ENCODE measurements at places on chromosomes 1 and 21.

- DNase-seq: no peak
Measured at GRCh38 chr1:161111527-161111926, 6.3 kb downstream of the PFDN2 start.

DNA sequence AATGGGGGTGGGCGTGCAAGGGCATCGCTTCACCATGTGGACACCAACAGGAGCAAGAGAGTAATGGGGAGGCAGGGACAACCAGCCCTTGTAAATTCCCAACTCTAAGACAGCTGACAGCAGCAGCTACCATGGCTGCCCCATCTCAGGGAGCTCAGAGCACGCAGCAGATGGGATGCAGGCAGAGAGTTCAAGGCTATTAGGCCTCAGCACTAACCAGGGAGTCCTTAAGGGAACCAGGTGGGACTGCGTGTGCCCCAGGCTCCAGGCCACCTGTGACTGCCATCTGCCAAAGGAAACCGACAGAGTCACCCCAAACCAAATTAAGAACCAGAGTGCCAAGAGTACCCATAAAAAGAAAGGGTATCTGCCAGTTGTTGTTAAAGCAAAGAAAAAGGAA is 33.7 kb upstream of the PRDM2 start:
- no peak for DNase-seq

DNA sequence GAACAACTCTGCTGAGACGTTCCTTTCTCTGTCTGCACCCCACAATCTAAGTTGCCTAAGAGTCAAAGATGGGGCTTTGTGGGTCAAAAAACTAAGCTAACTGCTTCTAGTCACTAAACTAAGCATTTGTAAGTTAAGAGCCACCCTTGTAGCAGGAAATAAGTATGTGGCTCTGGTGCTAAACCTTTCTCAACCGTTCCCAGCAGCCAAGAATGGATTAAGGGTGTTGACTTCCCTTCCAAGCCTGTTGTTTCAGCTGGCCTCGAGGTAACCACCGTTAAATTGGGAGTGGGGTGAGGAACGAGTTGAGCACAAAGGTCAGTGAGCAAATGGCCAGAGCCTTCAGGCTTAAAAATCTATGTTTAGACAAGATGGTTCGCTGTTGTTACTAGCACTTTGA is 169.1 kb downstream of the TRIM33 start:
- no peak for DNase-seq

GRCh38 chr1:59601041-59601441 is 213.7 kb upstream of the HOOK1 start:
- DNase-seq: no peak

- DNase-seq: no peak
Measured at GRCh38 chr1:154770897-154771594, 99.0 kb downstream of the KCNN3 start.

GRCh38 chr1:219489636-219490035 is 123.3 kb downstream of the ZC3H11B start:
- DNase-seq: no peak

DNA sequence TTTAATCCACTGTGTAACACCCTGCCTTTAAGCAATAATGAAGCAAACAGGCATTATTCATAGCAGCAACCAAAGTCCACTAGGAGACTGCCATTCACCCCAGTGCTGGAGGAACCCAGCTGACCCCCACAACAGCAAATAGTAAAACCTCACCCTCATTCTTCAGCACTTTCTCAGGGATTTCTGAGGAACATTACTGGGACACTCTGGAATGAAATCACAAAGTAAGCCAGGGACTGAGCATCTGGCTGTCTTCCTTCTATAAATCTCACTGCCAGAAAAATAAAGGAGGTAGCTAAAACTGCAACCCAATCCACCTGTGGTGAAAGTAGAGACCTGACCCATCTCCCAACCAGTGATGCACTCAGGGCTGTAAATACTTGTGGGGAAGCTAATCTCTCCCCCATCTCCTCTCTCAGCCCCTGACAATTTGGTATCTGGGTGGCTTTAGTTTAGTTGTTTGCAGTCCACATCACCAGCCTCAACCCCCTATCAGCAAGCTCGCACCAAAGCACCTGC is 47.1 kb downstream of the COL6A1 start:
- DNase-seq: no peak

DNA sequence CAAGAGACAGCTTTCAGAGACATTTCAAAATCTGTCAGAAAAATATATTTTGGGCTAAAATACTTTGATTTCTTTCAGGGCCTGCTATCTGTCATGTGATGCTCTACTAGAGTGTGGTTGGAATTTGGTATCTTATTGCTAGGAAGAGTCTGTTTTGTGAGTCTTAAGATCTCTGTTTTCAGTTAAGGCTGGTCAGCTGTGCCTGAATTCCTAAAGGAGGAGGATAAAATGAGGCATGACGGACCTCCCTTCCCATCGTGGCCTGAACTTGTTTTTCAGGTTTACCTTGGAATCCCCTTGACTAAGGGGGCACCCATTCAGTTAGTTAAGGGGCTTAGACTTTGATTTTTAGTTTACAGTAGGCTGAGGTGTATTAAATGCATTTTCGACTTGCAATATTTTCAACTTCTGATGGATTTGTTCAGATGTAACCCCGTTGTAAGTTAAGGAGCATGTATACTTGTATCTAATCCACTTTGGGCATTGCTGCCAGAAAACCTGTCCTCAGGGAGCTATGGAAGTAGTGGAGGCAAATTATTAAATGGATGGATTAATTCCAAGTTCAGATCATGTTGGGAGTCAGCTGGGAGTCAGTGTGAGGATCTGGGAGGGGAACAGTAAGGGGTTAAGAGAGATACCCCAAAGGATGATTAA is 18.3 kb downstream of the CAPN2 start:
- no peak for DNase-seq

- DNase-seq: no peak
Measured at GRCh38 chr1:114298008-114298407, 144.3 kb upstream of the SYT6 start.

DNA sequence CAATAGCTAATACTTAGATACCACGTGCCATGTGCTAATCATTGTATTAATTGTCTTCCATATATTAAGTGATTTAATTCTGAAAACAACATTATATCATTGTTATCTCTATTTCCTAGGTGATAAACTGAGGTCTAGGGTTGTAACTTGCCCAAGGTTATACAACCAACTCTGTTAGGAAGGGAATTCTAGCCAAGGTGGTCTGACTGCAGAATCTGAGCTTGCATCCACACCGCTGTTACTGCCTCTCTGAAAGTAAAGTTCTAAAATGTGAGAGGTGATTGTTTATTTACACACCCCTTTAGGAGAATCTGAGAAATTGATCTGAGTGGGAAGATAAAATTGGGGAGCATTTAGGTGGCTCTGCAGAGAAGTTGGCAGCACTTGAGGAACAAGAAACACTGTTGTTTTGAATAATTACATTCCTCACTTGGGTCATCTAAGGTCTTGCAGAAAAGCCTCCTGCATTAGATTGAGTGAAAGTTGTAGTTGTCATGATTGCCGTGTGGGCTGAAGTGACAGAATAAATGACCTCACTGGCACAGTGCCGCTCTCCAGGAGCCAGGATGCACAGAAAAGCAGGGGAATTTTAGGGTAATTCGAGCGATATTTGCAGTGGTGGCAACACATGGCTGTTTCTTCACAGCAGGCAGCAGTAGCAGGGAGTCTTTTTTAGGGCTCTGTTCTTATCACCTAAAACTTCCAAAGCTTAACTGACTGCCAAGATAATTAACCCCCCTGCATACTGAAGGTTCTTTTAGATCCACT is 121.7 kb downstream of the ADGRL4 start:
- no peak for DNase-seq

- DNase-seq: no peak
Measured at GRCh38 chr1:185775501-185775900, 41.3 kb downstream of the HMCN1 start.

- no peak for DNase-seq
Measured at GRCh38 chr21:28025111-28025510, 967.6 kb downstream of the LTN1 start.

- DNase-seq: no peak
Measured at GRCh38 chr1:223419115-223419514, 25.9 kb downstream of the CCDC185 start.

DNA sequence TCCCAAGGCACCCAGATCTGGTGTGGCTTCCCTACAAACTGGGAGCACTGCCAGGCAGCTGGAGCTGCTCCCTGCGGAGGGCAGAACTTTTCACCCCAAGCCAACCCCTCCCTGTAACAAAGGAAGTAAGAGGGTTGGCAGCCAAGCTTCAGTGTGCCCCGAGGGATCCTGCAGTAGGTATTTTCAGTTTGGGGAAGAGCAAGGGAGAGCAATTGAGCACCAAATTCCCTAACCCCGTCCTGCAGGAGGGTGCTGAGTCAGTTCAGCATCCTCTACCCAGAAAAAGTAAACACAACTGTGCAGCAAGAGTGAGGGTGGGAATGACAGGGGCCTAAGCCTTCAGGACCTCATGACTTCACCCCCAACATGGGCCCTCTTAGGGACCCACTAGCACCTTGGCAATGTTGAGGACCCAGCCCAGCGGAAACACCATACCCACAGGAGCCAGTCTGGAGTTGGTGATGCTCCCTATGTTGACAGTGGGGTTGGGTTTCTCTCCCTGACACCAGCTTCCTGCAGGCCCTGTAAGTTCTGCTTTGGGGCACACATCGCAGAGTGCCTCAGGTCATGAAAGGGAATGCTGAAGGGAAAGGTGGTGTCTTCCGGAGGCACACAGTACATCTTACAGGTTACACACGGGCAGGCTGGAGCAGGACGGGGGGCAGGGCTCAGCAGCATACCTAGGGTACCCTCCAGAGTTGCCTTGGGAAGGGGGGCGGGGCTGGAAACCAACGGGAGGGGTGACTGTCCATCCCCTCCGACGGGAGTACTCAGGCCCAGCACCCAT is 14.8 kb downstream of the SH3BP5L start:
- no peak for DNase-seq

GRCh38 chr1:186474208-186474607 is 13.3 kb upstream of the PDC start:
- no peak for DNase-seq

DNA sequence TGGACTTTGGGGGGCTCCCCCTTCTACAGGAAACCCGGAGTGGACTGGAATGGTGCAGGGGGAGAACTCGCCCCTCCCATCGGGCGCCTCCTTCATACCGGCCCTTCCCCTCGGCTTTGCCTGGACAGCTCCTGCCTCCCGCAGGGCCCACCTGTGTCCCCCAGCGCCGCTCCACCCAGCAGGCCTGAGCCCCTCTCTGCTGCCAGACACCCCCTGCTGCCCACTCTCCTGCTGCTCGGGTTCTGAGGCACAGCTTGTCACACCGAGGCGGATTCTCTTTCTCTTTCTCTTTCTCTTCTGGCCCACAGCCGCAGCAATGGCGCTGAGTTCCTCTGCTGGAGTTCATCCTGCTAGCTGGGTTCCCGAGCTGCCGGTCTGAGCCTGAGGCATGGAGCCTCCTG is at the start of gene TNFRSF14:
TNFRSF14 (plus strand) TSS at position 95 of the 401 bp plus-strand sequence; CDS start at position 389, 294 bp downstream.
- peak; percentile 82 for DNase-seq

GRCh38 chr1:162757476-162757875 is 33.0 kb upstream of the HSD17B7 start:
- DNase-seq: no peak

GRCh38 chr21:41526478-41527087 is 18.6 kb upstream of the TMPRSS2 start:
- no peak for DNase-seq
